Right renal cortex interstitium (tissue), 3 donors: ENCODE measurements at places on chromosomes 5 and 9. TPM values are rescaled to one million over a fixed set of nuclear protein-coding genes. Genes with fewer than 3 reads are reported as not detected.

FUBP3 gene
- polyA plus RNA-seq = 71.0 TPM

FOXD4L3 gene
- not detected for polyA plus RNA-seq

CD274 gene
- polyA plus RNA-seq = 0.90 TPM

SEMA6A gene
- polyA plus RNA-seq = 47.0 TPM
